D341Med (cell line): ENCODE measurements at places on chromosomes 12 and 14.

DNA sequence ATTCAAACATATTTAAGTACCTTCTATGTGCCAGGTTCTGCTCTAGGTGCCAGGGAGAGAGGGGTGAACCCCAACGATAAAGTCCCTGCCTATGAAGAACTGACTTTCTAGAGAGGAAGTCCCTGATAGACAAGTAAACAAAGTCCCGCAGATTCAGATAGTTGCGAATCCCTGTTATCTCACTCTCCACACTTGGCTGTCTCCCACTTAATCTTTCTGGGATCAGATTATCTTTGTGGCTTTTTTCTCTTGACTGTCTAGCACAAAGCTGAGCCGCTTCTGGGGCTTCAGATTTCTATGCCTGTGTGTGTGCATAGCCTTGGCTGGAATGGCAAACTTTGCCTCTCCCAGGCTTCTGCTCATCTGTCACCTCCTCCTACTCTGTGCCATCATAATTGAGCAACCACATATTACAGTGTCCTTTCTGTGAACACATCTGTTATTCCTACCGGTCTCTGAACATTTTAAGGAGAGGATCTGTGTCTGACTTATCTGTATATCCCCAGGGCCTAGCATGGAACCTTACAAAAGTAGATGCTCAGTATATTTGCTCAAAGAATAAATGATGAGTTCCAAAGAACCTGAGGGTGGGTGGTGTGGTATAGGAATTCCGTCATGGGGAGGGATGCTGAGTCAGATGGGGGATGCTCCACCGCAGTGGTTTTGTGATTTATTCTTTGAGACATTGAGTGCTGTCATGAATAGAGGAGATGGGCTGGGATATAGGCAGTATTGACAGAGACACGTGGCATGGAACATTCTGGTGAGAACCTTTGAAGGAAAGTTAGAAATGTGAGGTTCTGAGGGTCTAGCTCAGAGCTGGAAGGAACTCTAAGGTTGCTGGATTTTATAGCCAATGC lies 28.5 kb downstream of the RGS6 start:
- no peak for DNase-seq

DNA sequence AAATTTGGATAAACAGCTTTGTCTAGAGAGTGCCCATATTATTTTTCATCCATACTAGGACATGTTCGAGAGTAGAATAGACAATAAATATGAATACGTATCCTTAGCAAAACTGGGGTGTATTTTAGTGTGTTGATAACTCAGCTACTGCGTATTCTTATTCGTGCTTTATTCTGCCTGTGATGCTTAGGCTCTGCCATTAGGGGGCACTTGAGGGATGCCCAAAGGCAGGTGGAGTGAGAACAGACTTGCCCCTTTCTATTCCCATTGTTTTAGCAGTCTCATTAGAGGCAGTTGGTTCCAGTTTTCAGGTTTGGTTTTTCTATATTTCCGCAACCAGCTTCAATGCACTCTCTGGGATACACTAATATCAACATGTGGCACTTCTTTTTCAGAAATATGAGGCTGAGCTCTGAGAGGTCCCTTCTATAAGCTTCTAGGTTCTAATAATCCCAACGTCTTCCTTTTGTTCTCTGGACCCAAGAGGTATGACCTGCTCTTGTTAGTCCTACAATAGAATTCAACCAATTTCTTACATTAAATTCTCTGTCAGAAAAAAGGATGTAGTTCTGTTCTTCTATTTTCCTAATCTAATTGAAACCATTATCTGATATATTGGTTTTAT lies 985.7 kb upstream of the FBXO33 start:
- DNase-seq, result peak; percentile 74

DNA sequence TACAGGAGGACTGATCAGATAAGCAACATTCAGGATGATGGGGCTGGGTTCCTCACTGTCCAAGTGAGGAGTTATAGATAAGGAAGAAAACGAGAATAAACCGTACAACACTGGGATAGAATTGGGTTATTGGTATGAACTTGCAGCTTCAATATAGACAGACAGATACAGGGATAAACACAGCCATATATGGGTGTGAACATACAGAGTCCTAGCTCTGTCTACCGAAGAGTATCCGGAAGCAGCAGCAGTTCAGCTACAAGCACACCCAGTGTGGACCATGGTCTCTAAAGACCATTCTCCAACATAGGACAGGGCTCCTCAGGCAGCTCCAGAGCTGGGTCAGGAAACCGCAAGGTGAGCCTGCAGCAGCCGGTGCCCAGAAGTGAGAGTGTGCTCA lies 40.8 kb downstream of the CDC42BPB start:
- no peak for DNase-seq

DNA sequence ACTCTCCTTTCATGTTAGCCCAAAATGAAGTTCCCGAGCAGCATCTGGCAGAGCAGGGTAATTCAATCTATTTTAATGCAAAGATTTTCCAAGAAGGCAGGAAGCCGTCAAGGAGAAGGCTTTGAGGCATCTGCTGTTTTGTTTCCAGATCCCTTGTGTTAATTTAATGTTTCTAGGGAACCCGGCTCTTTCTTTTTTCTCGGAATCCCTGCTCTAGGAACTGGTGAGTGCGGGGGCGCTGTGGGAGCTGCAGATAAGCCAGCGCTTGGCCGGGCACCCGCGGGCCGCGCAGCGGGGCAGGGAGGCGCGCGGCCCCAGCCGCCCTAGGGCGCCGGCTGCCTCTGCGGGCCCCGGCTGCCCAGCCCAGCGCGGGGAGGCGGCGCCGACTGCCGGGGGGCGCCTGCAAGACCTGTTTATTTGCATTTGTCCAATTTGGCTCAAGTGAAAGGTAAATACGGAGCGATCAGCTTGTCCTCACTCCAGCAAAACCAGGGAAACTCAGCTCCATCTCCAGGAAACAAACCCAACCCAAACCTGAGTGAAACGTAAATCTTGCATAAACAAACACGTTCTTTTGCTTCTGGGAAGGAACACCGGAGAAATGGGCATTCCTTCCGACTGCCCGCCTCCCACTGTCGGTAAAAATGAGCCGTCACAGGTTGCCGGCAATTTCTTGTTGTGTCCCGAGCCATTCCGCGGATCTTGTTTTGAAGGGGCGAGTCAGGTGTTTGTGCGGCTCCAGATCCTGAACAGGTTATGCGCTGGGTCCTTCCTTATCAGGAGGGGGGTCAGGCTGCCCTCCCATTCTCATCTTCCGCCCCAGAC lies 65.1 kb downstream of the CRADD start:
- DNase-seq, result peak; percentile 42

DNA sequence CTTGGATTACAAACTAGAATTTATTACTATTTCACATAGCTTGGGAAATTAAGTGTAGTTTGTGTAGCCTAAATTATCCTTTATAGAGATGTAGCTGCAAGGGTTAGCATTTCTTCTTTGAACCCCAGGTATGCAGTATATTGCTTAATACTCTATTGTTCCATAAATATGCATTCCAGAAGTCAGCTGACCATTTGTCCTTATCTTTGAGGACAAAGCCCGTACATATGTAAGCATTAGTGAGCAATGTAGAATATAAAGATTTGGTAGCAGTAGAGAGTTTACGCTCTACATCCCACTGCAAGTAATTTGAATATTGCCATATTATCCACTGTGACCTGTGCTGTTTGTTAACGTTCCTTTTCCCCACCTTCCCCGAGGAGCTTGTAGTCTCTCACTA lies 26.9 kb downstream of the PPM1A start:
- DNase-seq, result no peak

GRCh38 chr12:89880690-89881350 lies 172.2 kb upstream of the ATP2B1 start:
- DNase-seq, result no peak

DNA sequence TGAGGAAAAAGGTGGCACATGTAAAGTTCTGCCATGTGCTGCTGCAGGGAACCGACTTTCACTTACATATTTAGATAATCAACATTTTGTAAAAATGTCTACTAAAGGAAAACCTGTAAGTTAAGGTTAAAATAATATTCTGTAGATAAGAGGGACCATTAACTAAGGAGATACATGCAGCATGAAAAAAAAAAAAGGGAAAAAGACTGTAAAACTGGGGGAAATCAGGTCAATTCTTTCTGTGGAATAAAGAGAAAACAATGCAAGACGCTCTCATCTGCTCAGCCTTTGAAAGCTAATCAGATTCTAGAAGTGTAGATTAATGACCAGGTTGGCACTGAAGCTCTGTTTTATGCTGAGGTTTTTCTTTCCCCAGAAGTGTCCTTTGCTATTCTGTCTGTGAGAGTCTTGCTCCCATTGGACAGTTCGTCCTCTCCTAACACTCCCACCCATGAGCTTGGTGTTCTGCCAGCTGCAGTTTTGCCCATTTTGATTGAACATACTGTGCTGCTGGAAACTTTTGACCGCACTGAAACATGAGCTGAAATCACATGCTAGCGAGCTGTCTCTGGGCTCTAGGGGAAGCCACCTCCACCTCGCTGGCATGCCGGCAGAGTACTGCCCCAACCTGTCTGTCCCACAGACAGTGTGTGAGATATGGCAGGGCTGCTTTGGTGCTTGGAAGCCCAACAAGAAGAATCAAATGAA lies 39.7 kb downstream of the PPTC7 start:
- no peak for DNase-seq

DNA sequence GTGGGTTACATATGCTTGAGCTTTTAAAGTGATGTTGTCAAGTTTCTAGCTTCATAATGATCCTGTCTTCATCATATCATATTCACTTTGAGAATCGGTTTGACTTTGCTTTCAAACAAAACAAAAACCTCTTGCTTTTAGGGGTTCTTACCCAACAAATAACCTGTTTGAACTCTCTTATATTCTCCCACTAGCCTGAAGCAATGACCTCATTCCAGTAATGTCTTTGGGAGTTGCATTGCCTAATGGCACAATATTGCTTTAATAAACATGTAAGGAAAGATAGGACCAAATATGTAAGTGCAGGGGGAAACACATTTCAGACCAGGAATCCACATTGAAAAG lies 27.7 kb downstream of the WBP11 start:
- no peak for DNase-seq

GRCh38 chr12:12214201-12214600 lies 52.6 kb downstream of the LRP6 start:
- DNase-seq, result no peak

DNA sequence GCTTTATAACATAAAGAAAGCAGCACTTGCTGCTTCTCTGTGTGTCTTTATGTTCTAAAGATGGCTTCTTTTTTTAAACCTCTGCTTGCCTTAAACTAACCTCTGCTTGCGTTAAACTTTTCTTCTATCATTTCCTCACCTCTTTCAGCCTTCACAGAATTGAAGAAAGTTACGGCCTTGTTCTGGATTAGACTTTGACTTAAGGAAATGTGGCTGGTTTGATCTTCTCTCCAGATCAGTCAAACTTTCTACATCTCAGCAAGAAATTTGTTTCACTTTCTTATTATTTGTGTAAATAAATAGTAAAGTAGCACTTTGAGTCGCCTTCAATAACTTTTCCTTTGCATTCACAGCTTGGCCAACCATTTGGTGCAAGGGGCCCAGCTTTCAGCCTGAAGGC lies 64.2 kb downstream of the CMAS start:
- no peak for DNase-seq

GRCh38 chr12:13368971-13369370 lies 172.4 kb downstream of the EMP1 start:
- no peak for DNase-seq

GRCh38 chr12:62106547-62107185 lies 153.5 kb upstream of the USP15 start:
- no peak for DNase-seq

GRCh38 chr12:130288206-130288605 lies 49.5 kb upstream of the PIWIL1 start:
- no peak for DNase-seq

DNA sequence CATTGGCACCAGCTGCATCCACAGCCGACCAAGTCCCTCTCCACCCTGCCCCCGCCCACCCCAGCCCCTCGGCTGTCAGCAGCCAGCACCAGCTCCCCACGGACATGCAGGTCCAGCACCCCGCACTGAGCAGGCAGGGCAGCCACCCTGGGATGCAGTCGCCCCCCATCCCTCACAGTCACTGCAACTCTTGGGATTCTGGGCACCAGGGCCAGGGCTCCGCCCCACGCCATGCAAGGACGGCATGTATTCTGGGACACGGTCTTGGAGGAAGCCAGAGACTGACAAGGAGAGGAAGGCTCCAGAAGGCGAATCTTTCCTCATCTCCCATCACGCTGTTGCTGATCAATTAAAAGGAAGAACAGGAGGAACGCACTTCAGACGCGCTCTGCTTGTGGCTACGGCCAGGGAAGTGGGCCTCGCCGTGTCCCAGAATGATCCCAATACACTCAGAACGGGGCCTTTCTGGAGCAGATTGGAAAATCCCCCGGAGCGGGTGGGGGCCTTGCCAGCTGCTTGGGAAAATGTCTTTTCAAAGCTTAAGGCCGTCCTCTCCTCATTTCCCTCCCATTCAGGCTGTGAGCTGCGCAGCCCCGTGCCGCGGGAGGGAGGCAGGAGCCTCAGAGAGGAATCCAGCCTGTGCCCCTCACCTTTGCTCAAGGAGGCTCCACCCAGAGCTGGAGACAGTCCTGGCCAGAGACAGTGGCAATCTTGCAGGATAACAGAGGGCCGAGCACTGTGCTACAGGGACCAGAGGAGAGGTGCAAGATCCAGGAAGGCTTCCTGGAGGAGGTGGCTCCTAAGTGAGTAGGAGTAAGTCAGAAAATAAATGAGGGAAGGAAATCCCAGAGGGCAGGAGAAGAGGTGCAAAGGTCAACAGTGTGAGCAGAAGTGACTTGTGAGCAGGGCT lies 54.1 kb upstream of the DIO3 start:
- DNase-seq, result no peak

GRCh38 chr12:109600481-109600880 lies 26.9 kb downstream of the MVK start:
- no peak for DNase-seq

DNA sequence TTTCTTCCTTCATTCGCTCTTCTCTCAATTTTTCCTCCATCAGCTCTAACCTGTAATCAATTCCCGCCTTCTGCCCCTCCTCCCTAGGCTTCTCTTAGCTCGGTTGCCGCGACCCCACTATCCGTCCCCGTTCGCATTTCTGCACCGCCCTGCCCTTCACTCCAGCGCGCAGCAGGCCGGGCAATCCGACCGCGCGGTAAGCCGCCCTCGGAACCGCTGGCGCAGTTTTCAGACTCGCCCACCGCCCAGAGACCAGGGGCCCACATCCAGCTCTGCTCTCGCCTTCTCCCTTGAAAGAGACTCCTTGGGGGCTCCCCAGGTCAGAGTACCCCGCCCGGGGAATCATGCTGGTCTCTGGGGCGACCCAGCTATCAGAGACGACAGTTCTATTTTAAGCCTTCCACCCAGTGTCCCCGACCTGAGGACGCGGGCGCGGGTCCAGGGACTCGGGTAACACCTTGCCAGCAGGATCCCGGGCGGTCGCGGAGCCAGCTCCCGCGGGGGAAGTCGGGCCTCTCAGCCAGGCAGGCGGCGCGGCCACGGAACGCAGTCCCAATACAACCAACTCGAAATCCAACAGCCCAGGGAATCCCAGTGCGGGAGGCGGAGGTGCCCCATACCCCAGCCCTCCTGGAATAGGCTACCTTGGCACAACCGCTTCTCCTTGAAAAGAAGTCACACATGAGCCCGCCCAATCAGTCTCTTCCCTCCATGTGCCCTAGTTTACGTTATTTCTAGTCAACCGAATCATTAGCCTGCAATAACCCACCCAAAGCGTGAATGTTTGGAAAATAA lies 5.7 kb upstream of the SLC38A4 start:
- peak; percentile 37 for DNase-seq
